Mononuclear cell (primary cell): ENCODE measurements at places on chromosomes 5 and 9. TPM values are rescaled to one million over a fixed set of nuclear protein-coding genes. Genes with fewer than 3 reads are reported as not detected.

Gene RARS1
- total RNA-seq: 194 TPM

Gene BRIX1
- total RNA-seq: 50.7 TPM

Gene IFNA7
- total RNA-seq: not detected

Gene SARDH
- total RNA-seq: 4.7 TPM

Gene CAVIN4
- total RNA-seq: not detected
